Naive thymus-derived CD4-positive, alpha-beta T cell (primary cell): ENCODE measurements at places on chromosomes 1 and 21. TPM values are rescaled to one million over a fixed set of nuclear protein-coding genes. Genes with fewer than 3 reads are reported as not detected.

RSBN1 gene
- total RNA-seq: 36.1 TPM

DNA sequence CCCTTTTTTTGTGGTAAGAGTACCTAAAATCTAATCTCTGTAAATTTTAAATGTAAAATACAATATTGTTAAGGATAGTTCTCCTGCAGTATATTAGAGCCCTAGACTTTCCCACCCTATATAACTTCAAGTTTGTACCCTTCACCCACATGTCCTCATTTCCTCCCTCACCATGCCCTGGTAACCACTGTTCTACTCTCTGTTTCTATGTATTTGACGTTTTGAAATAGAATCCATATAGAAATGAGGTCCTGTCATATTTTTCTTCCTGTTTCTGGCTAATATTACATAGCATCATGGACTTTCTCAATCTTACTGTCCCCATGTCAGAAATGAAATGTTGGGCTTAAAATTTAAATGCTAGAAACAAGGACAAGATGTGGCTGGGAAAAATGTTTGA lies 24.8 kb downstream of the GBP7 start:
- H3K4me1 ChIP-seq: no peaks in the 10 kb centered on the region
- DNase-seq: no peak
- no peaks in the 10 kb centered on the region for H3K36me3 ChIP-seq
- H3K27me3 ChIP-seq: no peaks in the 10 kb centered on the region
- H3K27ac ChIP-seq: no peak overlapping the region
- no peak overlapping the region for H3K4me3 ChIP-seq

DNA sequence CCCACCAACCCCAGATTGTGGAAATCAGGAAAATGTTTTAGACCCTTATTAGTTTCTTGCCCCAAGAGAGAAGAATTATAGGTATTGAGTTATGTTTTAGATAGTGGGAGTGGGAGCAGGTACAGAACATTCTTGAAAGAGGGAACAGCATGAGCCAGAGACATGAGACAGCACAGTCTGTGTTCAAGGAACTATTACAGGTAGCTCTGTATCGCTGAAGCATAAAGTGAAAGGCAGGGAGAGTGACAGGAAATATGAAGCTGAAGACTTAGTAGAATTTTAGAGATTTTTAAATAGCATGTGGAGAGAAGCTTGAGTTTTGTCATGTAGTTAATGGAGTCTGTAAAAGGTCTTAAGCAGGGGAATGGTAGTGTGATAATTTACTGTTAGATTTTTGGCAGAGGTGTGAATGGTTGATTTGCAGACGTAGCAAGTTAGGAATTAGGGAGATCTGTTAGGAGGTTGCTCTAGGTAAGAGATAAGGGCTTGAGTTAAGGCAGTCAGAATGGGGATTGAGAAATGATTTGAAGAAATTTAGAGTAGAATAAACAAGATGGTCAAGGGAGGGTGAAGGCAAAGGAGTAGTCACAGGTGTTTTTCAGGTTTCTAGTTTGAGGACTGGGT lies 11.6 kb downstream of the SUCO start:
- H3K36me3 ChIP-seq: no peaks in the 10 kb centered on the region
- DNase-seq: no peak
- H3K4me3 ChIP-seq: no peak overlapping the region
- H3K27me3 ChIP-seq: no peaks in the 10 kb centered on the region

- H3K36me3 ChIP-seq: no peaks in the 10 kb centered on the region
- no peaks in the 10 kb centered on the region for H3K4me1 ChIP-seq
- no peak overlapping the region for H3K27ac ChIP-seq
These were observed 172.3 kb downstream of the TGFB2 start for GRCh38 chr1:218517459-218517858.

DNA sequence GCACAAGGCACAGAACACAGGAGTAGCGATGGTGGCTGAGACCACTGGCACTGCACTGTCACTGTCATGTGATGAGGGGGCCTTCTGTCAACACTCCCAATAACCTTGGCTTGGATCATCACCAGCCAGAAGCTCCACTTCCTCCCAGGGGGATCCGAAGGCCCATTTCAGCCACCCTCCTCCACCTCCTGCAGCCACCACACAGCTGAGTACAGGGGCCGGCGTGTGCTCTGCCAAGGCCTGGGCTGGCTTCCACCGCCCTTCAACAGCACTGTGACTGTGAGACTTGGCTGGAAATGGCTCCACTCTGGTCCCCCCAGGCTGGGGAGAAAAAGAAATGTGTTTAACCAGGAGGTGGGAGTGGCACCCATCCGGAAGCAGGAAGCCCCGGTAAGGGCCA lies 9.9 kb upstream of the NADK start:
- H3K4me1 ChIP-seq: peaks cover 5% of the 10 kb centered on the region
- H3K27ac ChIP-seq: no peak overlapping the region
- no peak overlapping the region for H3K4me3 ChIP-seq
- peaks cover 83% of the 10 kb centered on the region for H3K36me3 ChIP-seq
- no peak for DNase-seq
